Cerebellar cortex (tissue), 1 donor: ENCODE measurements at places on chromosomes 2 and 18.

DNA sequence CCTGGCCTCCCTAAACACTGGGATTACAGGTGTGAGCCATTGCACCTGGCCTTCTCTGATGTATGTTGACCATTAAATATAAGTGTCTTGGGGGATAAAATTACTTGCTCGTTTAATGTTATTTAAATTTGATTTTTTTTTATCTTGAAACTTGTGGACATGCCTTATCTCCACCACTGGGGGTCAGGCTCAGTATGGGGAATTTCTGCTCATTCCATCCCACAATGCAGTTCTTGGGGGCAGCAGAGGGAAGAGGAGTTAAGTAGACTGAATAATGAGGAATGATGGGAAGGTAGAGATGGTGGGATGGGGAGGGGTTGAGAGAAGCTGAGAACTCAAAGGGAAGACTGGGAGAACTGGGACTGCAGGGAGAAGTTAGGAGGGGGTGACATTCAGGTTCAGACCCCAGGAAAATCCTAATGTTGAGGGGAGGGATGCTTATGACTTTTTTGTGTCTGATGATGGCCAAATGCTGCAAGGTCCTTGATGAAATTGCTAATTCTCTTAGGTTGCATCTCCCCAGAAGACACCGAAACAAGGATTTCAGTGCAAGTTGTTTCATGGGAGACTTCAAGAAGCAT lies 174.2 kb downstream of the MIB1 start:
- DNase-seq = peak; percentile 42

GRCh38 chr18:75304678-75305557 lies 94.3 kb downstream of the TSHZ1 start:
- no peak for DNase-seq

- no peak for DNase-seq
Measured at GRCh38 chr2:182924306-182924705, 57.9 kb upstream of the FRZB start.

GRCh38 chr2:184956856-184957255 lies 358.5 kb downstream of the ZNF804A start:
- no peak for DNase-seq

- DNase-seq = no peak
Measured at GRCh38 chr18:50008306-50008705, 186.6 kb downstream of the MYO5B start.

- DNase-seq = no peak
Measured at GRCh38 chr2:52844701-52845423, 922.7 kb upstream of the CHAC2 start.

- DNase-seq = no peak
Measured at GRCh38 chr2:81061016-81061415, 756.5 kb upstream of the LRRTM1 start.

GRCh38 chr2:119531292-119531691 lies 7.0 kb upstream of the SCTR start:
- peak; percentile 37 for DNase-seq

GRCh38 chr2:238868067-238868524 lies 20.2 kb downstream of the TWIST2 start:
- DNase-seq = no peak

- DNase-seq = no peak
Measured at GRCh38 chr2:207308519-207309224, 142.9 kb upstream of the KLF7 start.

- DNase-seq = peak; percentile 11
Measured at GRCh38 chr18:56645415-56646016, 5.6 kb upstream of the WDR7 start.

DNA sequence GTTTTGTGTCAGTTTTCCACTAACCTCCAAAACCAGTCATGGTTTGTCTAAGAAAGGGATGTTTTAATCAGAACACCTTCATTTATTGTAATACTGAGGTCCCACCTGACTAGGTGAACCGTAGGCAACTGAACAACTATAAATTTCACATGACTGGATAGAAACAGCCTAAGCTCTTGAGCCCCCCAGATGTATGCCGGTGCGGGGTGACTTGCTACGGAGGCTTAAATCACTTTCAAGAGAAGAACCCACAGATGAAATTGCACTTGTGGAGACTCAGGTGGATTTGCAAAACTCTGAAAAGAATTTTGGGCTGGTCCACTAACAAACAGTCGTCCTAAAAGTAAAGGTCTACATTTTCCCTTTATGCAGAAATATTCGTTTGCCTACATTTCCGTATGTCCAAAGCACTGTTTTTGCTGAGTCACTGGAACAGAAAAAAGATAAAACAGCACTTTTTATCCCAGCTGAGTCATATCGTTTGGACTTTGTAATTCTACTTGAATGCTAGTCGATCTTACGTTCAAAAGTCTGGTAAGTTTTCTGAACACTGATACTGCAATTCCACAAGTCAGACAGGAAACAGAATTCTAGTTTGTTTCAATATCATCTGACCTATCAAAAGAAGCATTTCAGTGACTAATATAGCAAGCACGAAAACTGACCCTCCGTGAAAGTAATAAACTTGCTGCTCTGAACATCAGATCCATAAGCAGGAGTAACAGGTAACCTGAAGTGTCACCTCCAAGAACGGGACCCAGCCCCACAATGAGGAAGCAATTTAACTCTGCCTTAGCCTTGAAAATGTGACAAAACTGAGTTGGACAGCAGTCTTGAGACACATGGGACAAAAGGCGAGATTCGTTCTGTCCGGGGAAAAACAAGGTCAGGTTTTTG lies 18.1 kb downstream of the ZNF516 start:
- no peak for DNase-seq

DNA sequence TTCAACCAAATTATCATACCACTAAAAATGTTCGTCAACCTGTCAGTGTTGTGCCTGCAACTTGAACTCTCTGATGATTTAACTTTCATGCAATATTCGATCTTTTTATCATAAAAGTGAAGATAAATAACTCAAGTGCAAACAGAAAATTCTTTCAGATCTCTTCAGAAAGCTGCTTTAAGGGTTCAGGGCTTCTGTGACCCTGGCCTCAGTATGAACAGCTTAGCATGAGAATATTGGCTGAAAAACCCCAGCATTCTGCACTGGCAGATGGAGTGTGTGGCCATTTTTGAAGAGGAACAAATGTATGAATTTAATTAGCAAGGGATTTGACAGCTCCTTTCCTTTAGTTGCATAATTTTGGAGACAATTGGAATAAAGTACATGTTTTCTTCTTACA lies 851.4 kb upstream of the SOX11 start:
- DNase-seq = no peak

- DNase-seq = no peak
Measured at GRCh38 chr2:43984533-43984932, 11.3 kb downstream of the LRPPRC start.

DNA sequence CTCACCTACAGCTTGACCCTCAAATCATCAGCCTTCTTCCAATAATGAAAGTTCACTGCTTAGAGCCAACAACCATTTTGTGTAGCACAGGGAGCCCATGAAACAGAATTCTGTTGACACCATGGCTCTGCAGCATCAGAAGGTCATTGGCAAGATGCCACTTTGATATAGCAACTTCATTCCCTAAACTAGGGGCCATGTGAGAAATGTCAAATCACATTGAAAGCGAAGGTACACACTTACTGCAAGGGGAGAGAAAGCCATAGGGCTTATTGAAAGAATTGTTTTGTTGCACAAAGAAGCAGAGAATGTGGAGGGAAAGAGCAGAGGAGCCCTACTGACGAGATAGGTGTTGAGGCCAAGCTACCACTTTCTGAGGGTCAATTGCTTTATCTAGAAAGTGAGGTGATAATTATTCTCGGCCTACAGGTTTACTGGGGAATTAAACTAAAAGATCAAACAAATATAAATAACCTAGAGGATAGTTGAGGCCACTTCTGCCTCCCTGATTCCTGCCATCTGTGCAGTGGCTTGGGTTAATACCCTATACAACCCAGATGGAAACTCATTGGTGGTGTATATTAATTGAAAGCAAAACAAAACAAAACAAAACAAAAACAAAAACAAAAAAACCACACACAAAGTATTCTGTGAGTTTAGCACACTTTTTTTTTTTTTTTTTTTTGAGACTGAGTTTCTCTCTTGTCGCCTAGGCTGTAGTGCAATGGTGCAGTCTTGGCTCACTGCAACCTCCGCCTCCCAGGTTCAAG lies 5.9 kb upstream of the ABCA12 start:
- no peak for DNase-seq
